ENCODE measurements at places on chromosomes 3 and 15. TPM values are rescaled to one million over a fixed set of nuclear protein-coding genes. Genes with fewer than 3 reads are reported as not detected.

Gene IL17RD
- 3.0 TPM for total RNA-seq

Gene PGBD4
- total RNA-seq, result 1.6 TPM

Gene ZNF710
- 4.0 TPM for total RNA-seq

Gene TM4SF4
- total RNA-seq, result not detected

DNA sequence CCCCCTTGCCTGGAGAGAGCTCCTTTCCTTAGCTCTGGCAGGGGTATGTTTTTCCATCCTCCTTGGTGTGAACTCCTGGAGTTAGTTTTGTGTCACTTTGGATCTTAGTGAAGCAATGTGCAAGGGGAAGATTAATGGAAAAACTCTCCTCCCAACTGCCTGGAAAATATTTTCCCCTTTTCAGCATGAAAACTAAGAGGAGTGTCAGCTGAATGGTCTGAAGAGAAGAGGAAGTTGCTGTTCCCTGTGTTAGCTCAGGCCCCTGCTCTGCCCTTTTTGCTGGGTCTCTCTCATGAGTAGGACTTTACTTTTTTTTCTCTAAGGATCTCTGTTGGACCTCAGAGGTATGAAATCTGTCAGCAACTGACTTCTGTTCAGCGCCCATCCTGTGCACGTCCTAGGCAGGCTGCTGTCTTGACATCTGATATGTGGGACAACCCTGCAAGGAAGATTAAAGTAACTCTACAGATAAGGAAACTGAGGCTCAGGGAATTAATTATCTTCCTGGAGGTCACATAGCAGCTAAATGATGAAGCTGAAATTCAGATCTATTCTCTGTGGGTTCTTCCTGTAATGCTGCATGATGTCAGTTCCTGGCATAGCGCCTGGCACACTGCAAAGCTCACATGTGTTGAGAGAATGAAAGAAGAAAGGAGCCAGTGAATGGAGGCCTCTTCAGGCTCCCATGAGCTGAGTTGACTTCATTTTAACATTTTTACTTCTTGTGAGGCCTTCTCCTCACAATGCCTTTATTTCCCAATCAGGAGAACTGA is 109.7 kb upstream of the GALNT15 start:
- peak; percentile 75 for DNase-seq
- no peaks in the 10 kb centered on the region for H3K4me1 ChIP-seq
- no peaks in the 10 kb centered on the region for H3K36me3 ChIP-seq
- H3K27me3 ChIP-seq, result no peaks in the 10 kb centered on the region
- no peak overlapping the region for H3K4me3 ChIP-seq

DNA sequence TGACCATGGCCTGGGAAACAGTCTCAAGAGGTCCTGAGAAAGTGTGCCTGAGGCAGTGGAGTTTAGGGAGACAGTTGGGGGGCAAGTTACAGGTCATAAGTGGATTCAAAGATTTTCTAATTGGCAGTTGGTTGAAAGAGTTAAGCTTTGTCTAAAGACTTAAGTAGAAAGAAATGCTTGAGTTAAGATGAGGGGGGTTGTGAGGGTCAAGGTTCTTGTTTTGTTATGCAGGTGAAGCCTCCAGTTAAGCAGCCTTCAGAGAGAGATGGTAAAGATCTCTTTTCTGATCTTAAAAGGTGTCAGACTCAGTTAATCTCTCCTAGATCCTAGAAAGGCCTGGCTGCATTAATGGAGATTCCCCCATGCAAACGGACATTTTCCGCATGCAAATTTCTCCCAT is 356.3 kb upstream of the C2CD4B start:
- H3K27ac ChIP-seq, result no peak overlapping the region
- no peaks in the 10 kb centered on the region for H3K36me3 ChIP-seq
- H3K27me3 ChIP-seq, result no peaks in the 10 kb centered on the region
- no peaks in the 10 kb centered on the region for H3K4me1 ChIP-seq

DNA sequence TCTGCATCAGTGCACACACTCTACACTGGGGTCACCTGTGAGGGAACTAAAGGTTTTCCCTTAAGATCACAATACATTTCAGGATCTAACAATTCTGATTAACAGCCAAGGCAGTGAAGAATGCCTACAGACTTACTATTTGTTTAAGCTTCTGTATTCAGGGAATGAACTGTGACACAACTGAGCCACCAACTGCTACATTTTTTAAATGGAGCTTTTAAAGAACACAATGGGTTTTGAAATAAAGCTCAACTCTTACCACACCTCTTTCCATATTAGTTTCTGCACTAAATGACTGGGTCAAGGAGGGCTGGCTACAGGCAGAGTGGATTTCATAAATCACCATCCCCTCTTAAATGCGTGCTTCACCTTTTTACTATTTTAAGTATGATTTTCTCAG is 100.2 kb downstream of the TMCC1 start:
- no peaks in the 10 kb centered on the region for H3K36me3 ChIP-seq
- no peaks in the 10 kb centered on the region for H3K27me3 ChIP-seq
- DNase-seq, result no peak
- H3K27ac ChIP-seq, result no peak overlapping the region

DNA sequence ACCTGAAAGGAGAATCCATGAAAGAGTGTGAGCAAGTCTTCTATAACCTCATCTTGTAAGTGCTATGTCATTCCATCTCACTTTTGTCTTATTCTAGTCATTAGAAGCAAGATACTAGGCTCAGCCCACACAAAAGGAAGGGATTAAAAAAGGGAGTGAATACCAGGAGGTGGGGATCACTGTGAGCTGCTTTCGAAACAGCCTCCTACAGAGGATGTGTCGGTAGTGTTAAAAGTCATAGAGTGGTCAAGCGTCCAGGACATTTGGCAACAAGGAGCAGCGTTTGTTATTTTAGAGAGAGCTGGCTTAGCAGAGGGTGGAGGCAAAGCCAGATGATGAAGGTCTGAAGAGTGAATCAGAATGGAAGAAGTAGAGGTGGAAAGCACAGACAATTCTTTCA is 11.7 kb upstream of the ZNF148 start:
- no peaks in the 10 kb centered on the region for H3K27me3 ChIP-seq
- H3K4me1 ChIP-seq, result no peaks in the 10 kb centered on the region
- DNase-seq, result no peak
- no peak overlapping the region for H3K4me3 ChIP-seq
- H3K36me3 ChIP-seq, result no peaks in the 10 kb centered on the region

GRCh38 chr15:50390554-50391264 is 33.5 kb upstream of the USP8 start:
- no peaks in the 10 kb centered on the region for H3K27me3 ChIP-seq
- no peaks in the 10 kb centered on the region for H3K4me1 ChIP-seq
- H3K4me3 ChIP-seq, result no peak overlapping the region
- no peak overlapping the region for H3K27ac ChIP-seq
- DNase-seq, result no peak

- DNase-seq, result no peak
- H3K4me1 ChIP-seq, result no peaks in the 10 kb centered on the region
- H3K36me3 ChIP-seq, result no peaks in the 10 kb centered on the region
- H3K4me3 ChIP-seq, result no peak overlapping the region
These were observed 28.1 kb upstream of the LRRN1 start for GRCh38 chr3:3771094-3771493.

- no peaks in the 10 kb centered on the region for H3K4me1 ChIP-seq
- no peaks in the 10 kb centered on the region for H3K36me3 ChIP-seq
- peak; percentile 7 for DNase-seq
- H3K27ac ChIP-seq, result no peak overlapping the region
- H3K27me3 ChIP-seq, result no peaks in the 10 kb centered on the region
These were observed 86.7 kb upstream of the IQSEC1 start for GRCh38 chr3:13159890-13160289.

GRCh38 chr3:184336547-184337398 is 627 bp upstream of the FAM131A start:
- H3K4me1 ChIP-seq, result peaks cover 8% of the 10 kb centered on the region
- H3K27me3 ChIP-seq, result no peaks in the 10 kb centered on the region
- peak overlapping the region; percentile 98 for H3K27ac ChIP-seq
- no peak for DNase-seq

DNA sequence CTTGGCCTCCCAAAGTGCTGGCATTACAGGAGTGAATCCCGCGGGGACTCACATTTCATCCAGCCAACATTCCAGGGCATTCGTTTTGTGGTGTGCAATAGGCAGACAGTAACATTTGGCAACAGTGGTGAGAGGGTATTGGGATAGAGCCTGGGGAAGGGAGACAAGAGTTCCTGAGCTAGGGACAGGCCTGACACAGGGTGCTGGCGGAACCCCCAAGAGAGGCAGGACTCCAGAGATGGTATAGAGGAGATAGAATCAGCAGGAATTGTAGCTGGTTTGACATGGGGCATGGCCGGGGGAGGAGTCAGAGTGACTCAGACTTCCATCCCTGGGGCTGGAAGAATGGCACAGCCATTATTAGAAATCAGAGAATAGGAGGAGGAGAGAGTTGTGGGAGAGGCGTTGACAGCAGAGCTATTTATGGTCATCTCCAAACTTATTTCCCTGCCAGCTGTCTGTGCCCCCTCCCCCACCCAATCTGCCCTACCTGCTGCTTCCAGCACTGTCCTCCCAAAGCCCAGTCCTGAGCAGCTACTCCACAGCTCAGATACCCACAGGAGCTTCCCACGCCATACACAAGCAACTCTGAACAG is 4.4 kb upstream of the IDH2 start:
- no peaks in the 10 kb centered on the region for H3K27me3 ChIP-seq
- H3K4me3 ChIP-seq, result no peak overlapping the region
- no peaks in the 10 kb centered on the region for H3K36me3 ChIP-seq
- peak; percentile 75 for DNase-seq
- H3K27ac ChIP-seq, result peak overlapping the region; percentile 96

GRCh38 chr3:159807137-159808040 is 181.2 kb upstream of the IL12A start:
- no peaks in the 10 kb centered on the region for H3K27me3 ChIP-seq
- no peaks in the 10 kb centered on the region for H3K36me3 ChIP-seq
- no peak overlapping the region for H3K4me3 ChIP-seq
- no peak overlapping the region for H3K27ac ChIP-seq
- H3K4me1 ChIP-seq, result no peaks in the 10 kb centered on the region

GRCh38 chr3:111069974-111070771 is 1.4 kb upstream of the NECTIN3 start:
- no peaks in the 10 kb centered on the region for H3K4me1 ChIP-seq
- H3K4me3 ChIP-seq, result peak overlapping the region; percentile 90
- no peaks in the 10 kb centered on the region for H3K36me3 ChIP-seq
- H3K27me3 ChIP-seq, result no peaks in the 10 kb centered on the region
- peak overlapping the region; percentile 79 for H3K27ac ChIP-seq

DNA sequence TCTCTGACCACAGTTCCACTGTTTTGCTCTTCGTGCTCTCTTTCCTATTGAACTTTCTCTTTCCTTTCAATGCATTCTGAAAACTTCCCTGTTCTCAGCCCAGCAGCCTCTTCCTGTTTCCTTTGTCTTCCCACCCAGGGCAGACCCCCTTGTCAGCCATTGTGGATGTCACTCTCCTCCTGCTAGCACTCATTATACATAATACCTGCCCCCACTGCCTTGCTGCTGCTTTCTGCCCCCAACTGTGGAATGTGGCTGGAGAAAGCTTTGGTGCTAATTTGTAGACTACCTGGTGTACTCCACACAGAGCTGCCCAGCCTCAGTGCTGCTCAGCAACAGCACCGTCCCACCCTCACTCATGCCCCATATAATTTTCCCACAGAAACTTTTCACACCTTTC is 80.2 kb downstream of the CHCHD6 start:
- no peak overlapping the region for H3K4me3 ChIP-seq
- H3K4me1 ChIP-seq, result no peaks in the 10 kb centered on the region
- no peak overlapping the region for H3K27ac ChIP-seq
- no peak for DNase-seq
- H3K27me3 ChIP-seq, result no peaks in the 10 kb centered on the region

DNA sequence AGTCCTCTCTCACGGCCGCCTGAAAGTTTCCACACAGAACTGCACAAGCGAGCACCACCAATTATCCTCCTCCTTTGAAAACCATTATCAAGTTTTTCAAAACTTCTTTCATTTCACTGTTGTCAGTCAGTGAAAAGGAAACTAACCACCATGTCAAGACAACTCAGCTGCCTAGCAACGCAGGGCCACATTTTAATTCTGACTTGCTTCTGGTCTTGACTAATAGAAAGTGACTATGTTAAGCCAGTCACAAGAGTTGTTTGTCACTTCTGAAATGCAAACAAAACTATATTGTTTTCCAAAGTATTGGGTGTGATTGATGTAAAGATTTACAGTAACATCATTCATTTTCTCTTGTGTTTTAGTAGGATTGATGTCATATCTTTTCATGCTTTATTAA is 612.8 kb upstream of the AGTR1 start:
- DNase-seq, result no peak
- no peaks in the 10 kb centered on the region for H3K36me3 ChIP-seq
- H3K4me1 ChIP-seq, result no peaks in the 10 kb centered on the region
- no peaks in the 10 kb centered on the region for H3K27me3 ChIP-seq
- H3K4me3 ChIP-seq, result no peak overlapping the region

DNA sequence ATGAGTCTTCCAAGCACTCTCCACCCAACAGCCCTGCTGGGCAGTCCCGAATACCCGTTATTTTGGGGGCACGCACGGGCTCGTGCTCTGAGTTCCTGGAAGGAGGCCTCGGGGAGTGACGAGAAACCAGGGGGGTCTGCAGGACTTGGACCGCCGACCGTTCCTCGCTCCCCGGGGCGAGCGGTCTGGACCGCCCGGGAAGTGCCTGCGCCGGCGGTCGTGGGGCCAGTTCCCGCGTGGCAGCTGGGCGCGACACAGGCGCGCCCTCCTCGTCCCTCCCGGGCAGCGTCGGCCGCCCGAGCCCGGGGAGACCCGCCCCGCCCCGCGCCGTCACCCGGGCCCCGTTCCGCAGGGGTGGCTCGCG is 387 bp downstream of the GNB4 start:
- peak; percentile 50 for DNase-seq
- H3K27ac ChIP-seq, result peak overlapping the region; percentile 97
- H3K4me3 ChIP-seq, result peak overlapping the region; percentile 72
- no peaks in the 10 kb centered on the region for H3K36me3 ChIP-seq
- peaks cover 5% of the 10 kb centered on the region for H3K4me1 ChIP-seq
- no peaks in the 10 kb centered on the region for H3K27me3 ChIP-seq

- no peak overlapping the region for H3K27ac ChIP-seq
- H3K4me1 ChIP-seq, result no peaks in the 10 kb centered on the region
- no peak for DNase-seq
- no peaks in the 10 kb centered on the region for H3K36me3 ChIP-seq
- H3K4me3 ChIP-seq, result no peak overlapping the region
- H3K27me3 ChIP-seq, result no peaks in the 10 kb centered on the region
These were observed 23.5 kb upstream of the ARPIN start for GRCh38 chr15:89936051-89936785.

- H3K4me1 ChIP-seq, result no peaks in the 10 kb centered on the region
- H3K36me3 ChIP-seq, result no peaks in the 10 kb centered on the region
- no peaks in the 10 kb centered on the region for H3K27me3 ChIP-seq
- no peak overlapping the region for H3K27ac ChIP-seq
These were observed 39.0 kb downstream of the CFAP100 start for GRCh38 chr3:126433496-126434263.

GRCh38 chr15:83446904-83447709 is at the start of gene SH3GL3:
Gene SH3GL3, plus strand, starts transcription at chr15:83447341. Its CDS starts 193 bp downstream, at chr15:83447534.
- no peaks in the 10 kb centered on the region for H3K27me3 ChIP-seq
- peak within 1 kb of the TSS; percentile 70 for H3K4me3 ChIP-seq
- H3K4me1 ChIP-seq, result no peaks in the 10 kb centered on the region
- H3K36me3 ChIP-seq, result no peaks in the 10 kb centered on the region
- DNase-seq, result peak; percentile 74
- no peak within 1 kb of the TSS for H3K27ac ChIP-seq
